ENCODE measurements at places on chromosomes 1 and 21.

GRCh38 chr1:18175530-18176377 lies 68.2 kb downstream of the IGSF21 start:
- DNase-seq = no peak

DNA sequence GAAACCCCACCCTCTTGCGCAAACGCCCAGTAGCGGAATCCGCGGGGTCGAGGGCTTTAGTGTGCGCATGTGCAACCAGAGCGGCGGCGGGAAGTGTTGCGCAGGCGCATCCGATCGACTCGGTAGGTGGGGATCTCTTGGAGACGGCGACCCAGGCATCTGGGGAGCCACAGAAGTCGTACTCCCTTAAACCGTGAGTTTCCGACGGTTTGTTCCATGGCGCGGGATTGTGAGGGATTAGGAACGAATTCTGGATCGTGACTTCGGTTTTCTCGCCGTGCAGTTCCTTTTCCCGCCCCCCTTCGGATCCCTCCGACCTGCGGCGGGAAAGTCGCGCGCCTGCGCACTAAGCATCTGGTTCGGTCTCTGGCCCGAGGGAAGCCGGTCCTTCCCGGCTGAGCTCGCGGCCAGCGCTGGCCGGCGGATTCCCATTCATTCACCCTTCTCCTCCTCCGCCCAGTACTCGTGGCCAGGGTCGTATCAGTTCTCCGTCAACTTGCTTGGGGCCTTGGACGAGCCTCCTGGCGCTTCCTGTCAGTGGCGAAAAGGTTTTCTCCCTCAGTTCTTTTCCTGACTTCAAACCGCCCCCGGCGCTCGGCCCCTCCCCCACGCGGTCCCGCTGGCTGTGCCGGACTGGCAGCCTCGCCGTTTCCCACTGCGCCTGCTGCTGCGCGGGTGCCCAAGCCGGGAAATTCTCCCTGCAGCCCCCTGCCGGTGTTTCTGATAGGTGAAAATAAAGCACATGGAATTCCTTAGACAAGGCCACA lies at the start of gene CDC7:
CDC7 (plus strand) TSS at position 96 of the 767 bp plus-strand sequence. CDS start 866 bp downstream, outside the sequence.
- peak; percentile 79 for DNase-seq

DNA sequence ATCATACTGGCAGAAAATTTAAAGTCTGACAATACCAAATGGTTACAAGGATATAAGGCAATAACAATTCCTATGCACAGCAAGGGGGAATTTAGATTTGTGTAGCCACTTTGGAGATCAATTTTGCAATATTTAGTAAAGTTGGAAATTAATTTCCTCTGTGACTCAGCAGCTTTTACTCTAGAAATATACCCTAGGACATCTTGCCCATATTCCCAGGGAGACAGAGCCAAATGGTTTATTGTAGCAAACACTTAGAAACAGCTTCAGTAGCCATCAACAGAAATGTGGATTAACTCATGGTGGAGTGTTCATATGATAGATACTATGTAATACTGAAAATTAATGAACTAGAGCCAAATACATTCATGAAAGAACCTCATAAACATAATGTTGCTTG lies 104.6 kb downstream of the BACH1 start:
- DNase-seq = no peak

DNA sequence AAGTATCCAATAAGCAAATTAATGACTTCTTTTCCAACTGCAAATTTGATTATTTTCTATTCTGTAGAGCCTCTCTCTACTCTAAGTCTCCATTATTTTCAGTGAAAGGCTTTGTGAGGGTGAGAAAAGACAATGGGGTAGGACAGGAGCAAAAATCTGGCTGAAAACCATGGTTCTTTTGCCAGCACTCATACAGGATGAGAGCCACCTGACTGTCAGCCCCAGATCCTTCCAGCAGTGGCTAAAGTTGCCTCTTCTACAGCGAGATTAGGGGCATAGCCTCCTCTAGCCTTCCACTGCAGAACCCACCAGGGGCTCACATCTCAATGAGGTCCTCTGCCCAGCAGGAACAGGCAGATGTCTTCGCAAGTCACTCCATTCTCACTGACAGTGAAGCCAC lies 23.7 kb downstream of the NMNAT2 start:
- DNase-seq = no peak

GRCh38 chr1:27658951-27659496 lies 13.0 kb downstream of the IFI6 start:
- DNase-seq = no peak

DNA sequence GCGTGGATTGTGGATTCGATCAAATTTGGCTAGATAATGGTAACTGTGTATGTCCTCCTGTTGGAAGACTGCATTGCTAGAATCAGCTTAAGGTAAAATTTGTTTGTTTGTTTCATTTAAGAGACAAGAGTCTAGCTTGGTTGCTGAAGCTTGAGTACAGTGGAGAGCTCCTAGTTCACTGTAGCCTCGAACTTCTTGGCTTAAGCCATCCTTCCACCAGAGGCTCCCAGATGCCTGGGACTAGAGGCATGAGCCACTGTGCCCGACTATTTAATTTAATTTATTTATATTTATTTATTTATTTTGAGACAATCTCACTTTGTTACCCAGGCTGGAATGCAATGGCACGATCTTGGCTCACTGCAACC lies 1.5 kb downstream of the PHACTR4 start:
- no peak for DNase-seq

DNA sequence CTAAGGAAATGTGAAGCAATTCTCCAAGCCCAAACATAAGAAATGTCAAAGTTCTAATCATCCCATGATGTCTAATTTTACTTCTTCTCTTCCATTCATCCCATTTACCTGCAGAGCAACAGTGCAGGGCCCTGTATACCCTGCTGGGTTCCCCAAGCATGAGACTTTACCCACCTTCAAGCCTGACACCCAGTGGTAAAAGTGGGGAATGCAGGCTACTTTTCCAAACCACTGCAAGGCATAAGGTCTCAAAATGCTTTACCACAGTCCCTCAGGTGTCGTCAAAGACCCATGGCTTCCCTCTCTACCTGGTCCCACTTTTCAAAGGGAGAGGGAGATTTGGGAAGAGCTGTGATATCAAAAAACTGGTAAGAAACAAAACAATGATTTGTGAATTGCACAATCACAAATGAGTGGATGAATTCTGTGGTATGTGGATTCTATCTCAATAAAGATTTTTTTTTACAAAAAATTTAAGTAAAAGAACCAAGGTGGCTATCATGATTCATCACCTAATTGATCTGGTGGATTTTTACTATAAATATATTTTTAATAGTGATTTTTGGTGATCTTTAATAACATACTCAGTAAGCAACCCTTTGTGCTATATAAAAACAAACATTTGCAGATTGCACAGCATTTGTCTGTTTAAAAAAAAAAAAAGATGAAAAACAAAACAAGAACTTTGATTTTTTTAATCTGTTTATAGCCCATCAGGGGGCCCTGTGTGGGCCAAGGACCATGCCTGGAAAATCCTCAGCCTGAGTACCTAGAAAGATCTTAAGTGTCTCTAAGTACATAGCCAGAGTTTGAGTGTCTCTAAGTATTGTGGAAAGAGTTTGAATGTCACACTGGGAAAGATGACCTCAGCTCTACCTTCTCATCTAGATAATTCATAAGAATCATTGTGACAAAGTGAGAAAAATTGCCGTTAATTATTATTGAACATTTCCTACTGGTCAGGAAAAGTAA lies 73.1 kb upstream of the GJB5 start:
- DNase-seq = no peak
